NCI-H2029 (cell line): ENCODE measurements at places on chromosomes 2 and 18.

GRCh38 chr2:96108151-96108540 is 8.2 kb downstream of the ADRA2B start:
- DNase-seq, result no peak

- DNase-seq, result no peak
These were observed 15.6 kb downstream of the APLF start for GRCh38 chr2:68483011-68483410.

- no peak for DNase-seq
These were observed 271.5 kb downstream of the HRH4 start for GRCh38 chr18:24731981-24732380.

GRCh38 chr2:113157897-113158753 is 15.6 kb upstream of the PSD4 start:
- DNase-seq, result no peak

DNA sequence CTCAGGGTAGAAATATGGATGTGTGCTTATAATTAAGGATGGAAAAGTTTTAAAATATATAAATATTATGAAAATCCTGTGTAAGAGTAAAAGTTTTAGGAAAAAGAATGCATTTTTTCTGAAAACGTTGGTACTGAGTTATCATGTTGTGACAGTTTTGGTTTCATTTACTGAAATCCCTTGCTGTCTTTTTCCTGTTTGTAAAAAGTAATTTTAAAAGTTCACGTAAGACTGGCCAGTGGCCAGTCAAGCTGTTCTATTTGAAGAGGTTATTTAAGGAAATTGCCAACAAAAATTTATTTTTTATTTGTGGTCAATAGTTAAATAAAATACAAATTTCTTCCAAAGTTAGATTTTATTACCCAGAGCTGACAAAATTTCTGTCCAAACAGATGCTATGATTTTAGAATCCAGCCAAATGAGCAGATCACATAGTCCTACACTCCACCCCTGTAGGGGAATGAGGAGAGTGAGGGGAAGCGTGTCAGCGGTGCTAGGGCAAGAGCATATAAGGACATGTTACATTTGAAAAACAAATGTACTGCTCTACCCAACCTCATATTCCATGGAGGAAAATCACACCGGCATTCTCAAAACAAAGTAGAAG is 297.8 kb upstream of the TFPI start:
- no peak for DNase-seq

DNA sequence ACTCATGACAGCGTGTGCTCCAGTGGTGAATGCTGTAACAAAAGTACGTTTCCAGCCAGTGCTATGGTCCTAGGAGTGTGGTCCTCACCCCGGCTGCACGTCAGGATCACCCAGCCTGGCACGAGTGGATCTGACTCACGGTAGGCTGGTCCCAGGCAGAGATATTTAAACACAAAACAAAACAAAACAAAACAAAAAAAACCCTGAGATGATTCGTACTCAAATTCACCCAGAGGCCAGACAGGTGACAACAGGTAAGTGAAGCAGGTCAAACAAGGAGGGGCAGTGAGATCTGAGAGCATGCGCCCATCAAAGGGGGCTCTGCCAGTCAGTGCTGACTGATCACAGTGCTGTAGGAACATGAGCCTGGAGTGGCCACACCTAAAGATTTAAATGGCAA is 43.2 kb downstream of the C2orf76 start:
- DNase-seq, result no peak

- no peak for DNase-seq
These were observed 30.3 kb downstream of the PROKR1 start for GRCh38 chr2:68673631-68674030.
